Karpas-422 (cell line): ENCODE measurements at places on chromosomes 5 and 9.
A peak's percentile ranks its signal among the peaks of the same experiment; 100 is the strongest.

DNA sequence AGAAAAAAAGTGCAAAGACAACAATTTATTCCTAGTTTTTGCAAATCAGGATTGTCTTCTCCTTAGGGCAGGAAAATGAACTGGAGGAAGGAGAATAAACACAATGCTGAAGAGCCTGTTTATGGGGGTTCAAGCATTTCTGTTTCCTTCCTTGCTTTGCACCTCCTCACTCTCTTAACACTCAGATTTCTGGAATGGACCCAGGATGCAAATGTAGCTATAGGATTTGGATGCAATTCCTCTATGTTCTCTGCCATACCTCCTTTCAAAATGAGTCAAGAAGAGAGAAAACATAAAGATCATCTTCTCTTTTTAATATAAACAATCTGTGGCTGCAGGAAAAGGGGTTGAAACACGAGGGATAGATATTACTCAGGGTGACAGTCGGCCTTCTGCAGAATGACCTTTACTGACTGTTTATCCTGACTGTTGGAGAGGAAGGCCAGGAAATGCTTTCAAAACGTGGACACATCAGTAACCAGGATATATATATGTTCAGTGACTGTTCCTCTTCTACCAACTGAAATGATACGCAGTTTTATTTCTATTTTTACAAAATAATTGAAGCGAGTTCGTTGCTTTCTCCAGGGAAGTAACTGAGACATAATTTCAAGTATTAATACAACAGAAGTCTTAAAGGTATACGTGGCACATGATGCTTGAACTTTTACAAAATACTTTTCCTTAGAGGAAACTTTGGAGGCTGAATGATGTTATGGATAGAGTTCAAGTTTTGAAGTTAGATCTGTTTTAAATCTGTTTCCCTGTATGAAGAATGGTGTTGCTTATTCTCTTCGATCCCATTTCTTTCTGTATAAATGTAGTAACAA, 44.4 kb downstream of the ACTBL2 start:
- DNase-seq = no peak

- DNase-seq = no peak
Observed at GRCh38 chr9:17623965-17624364, 45.1 kb downstream of the SH3GL2 start.

DNA sequence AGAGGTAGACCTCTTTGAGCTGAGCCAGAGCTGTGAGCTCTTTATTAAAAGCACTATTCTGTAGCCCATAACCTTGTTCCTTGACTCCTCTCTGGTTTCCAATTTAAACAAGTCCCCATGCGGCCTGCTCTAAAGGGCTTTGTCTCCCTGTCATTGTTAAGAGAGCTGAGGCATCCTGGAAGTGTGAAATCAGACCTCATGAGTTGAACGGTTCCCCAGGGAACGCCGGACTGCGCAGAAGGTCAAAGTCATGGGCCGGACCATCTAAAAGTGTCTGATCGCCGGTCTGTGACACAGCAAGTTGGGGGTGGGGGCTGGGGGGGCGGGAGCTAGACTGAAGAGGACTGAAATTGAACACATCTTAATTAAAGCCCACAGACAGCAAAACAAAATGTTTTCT, 265.8 kb downstream of the SLF1 start:
- no peak for DNase-seq

DNA sequence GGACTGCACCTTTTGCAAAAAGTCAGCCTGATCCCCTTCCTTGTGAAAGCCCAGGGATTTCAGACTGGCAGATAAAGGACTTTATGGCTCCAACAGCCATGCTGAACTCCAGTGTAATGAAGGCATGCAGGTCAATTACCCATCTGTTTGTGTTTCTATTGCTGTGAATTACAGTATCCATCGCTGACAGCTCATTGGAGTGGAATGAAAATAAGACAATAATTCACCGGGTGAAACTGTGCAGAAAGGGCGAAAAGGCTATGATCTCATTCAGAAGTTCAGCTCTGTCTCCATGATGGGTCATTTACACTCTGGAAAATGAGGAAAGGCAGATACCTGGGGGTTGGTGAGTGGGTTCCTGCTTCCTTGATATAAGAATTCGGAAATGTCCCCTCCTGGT, 148.0 kb downstream of the BRINP1 start:
- DNase-seq = no peak

- no peak for DNase-seq
Observed at GRCh38 chr5:16679863-16680262, 63.1 kb upstream of the RETREG1 start.

GRCh38 chr9:129028192-129028966, at the start of gene SH3GLB2:
Gene SH3GLB2, minus strand, starts transcription at chr9:129028331. Its CDS starts 177 bp downstream, at chr9:129028154.
- peak; percentile 96 for DNase-seq

DNA sequence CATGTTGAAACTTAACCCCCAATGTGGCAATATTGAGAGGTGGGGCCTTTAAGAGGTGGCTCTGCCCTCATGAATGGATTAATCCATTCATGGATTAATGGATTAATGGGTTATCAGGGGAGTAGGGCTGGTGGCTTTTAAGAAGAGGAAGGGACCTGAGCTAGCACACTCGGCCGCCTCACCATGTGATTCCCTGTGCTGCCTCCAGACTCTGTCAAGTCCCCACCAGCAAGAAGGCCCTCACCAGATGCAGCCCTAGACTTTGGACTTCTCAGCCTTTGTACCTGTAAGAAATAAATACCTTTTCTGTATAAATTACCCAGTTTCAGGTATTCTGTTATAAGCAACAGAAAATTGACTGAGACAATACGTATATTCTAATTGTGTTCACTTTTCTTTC, 272.2 kb upstream of the DMRT1 start:
- DNase-seq = peak; percentile 80
